Neural progenitor cell (in vitro differentiated cells): ENCODE measurements at places on chromosomes 1 and 21. TPM values are rescaled to one million over a fixed set of nuclear protein-coding genes. Genes with fewer than 3 reads are reported as not detected.

The AQP10 gene
- not detected in 2 replicates for total RNA-seq

The C21orf58 gene
- total RNA-seq: 26.2 and 49.2 TPM in 2 replicates

The TCHH gene
- total RNA-seq: 0.03 and 0.07 TPM in 2 replicates

DNA sequence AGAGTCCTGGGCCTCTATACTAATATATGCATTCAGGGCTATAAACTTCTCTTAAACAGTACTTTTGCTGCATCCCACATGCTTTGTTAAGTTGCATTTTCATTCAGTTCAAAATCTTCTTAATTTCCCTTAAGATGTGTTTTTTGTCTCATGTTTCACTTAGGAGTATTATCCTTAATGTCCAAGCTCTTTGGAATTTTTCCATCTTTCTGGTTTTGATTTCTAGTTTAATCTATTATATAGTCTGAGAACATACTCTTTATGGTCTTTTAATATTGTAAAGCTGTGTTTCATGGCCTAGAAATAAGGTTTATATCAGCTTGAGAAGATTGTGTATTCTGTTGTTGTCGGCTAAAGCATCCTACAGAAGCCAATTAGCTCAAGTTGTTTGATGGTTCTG is 1041.8 kb downstream of the PLA2G4A start:
- DNase-seq: no peak

DNA sequence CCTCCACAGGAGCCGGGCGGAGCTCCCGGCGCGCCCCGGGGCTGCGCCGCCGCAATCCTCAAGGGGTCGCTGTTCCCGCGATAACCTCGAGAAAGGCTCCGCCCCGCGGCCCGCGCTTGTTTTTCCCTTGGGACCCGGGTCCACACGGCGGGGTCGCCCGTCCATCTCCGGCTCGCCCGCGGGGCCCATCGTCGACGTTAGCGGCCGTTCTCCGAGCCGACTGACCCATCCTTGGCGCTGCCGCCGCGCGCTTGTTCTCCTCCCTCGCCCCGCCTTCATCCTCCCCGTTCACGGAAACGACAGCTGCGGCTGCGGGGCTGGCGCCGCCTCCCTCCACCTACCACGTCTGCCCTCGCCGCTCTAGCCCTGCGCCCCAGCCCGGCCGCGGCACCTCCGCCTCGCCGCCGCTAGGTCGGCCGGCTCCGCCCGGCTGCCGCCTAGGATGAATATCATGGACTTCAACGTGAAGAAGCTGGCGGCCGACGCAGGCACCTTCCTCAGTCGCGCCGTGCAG is at the start of gene SH3GLB1:
SH3GLB1 (plus strand) TSS at position 119 of the 514 bp plus-strand sequence; CDS start at position 443, 324 bp downstream.
- DNase-seq: peak; percentile 95

GRCh38 chr1:199297887-199298286 is 659.0 kb downstream of the PTPRC start:
- no peak for DNase-seq

GRCh38 chr1:63691701-63692425 is 82.0 kb upstream of the ROR1 start:
- peak; percentile 81 for DNase-seq

GRCh38 chr1:116916533-116917445 is 7.1 kb downstream of the PTGFRN start:
- DNase-seq: no peak

DNA sequence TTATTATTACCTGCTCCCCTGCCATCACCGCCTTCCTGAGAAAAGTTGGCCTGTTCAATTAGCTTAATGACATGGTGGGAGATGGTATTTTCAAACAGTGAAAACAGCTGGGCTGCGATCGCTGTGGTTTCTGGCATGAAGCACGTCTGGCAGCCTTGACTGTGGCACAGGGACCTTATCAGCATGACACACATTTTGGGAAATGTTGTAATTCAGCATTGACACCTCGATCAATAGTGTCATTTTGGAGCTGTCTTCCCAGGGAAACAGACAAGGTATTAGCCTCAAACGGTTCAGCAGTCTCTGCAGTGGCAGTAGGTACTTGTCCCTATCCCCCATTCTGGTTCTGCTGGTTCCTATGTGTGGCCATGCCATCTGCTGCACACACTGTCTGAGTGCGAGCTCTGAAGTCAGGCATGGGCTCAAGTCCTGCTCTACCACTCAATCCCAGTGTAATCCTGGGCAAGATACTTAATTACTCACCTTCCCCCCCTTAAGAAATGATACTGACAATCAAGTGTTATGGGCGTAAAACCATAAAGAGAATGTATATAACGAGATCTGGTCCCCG is 154.5 kb upstream of the KCND3 start:
- no peak for DNase-seq

DNA sequence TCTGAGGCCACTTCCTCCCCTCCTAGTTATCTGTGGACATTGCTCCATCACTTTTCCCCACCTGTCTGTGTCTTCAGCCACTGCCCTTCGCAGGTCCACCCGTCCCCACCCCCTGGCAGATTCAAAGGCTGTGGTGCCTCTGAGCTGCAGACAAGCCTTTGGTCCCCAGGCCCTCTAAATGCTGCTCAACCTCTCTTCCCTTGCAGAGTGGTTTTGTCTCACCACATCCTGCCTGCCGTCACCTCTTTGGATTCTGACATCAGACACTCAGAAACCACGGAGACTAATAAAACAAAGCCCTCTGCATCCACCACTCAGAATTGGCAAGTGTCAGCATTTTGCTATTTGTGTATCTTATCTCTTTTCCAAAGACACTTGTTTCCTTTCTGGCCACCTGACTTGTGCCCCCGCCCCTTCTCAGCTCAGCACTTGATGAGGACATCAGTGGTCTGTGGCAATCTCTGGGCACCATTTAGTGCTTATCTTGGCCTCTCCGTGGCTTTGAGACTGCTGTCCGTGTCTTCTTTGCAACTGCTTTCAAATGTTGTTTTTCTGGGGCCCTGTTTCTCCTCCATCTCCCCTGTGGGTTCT is 7.7 kb downstream of the CNIH3 start:
- DNase-seq: no peak

GRCh38 chr1:89065079-89065868 is at the start of gene GBP1:
Gene GBP1, minus strand, starts transcription at chr1:89065208. Its CDS starts 1,974 bp downstream, at chr1:89063234.
- no peak for DNase-seq

DNA sequence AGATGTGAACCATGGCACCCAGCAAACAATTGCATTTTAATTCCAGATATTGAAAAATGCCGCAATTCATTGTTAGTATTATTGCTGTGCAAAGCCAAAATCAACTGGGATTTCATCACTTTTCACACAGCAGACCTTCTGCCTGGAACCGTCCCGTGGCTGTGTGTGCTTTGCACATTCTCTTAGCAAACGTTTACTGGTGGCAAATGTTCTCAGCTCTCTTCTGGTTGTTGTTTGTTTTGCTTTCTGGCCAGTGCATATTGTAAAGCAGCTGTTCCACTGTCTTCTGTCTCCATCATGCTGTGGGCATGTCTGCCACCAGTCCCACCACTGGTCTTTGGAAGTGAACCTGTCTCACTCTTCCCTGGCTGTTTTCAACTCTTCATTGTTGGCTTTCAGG is 19.8 kb upstream of the TTLL10 start:
- no peak for DNase-seq

DNA sequence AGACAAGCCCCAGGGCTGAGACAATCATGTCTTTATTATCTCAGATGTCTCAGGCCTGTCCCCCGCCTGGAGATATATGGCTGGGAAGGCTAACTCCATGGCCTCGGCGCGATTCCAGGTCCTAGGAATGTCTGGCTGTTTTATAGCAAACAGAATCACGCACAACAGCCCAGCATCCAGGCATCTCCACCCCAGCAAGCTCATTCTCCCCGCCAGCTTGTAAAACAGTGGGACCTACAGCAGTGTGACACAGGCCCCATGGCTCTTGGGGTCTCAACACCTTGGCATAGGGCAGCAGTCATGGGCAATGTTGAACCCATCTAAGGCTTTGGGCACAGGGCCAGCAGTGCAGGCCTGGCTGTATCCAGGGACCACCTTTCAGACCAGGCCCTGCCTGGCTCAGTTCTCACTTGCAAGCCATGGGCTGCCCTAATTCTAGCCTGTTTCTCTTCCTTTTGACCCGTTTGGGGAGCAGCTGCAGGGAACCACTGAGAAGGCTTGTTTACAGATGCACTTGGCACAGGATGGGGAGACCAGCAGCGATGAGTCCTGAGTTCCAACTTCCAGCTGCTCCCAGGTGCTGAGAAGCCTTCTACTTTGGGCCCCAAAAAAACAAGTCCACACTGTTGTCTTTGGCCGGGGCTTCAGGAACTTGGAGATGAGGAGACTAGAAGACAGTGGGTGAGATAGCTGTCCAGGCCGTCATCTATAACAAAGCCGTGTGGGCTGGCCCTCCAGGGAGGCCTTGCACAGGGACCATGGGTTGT is 34.4 kb downstream of the WNT4 start:
- DNase-seq: no peak
